Activated T-cell treated with anti-CD3 and anti-CD28 coated beads, Interleukin-2, amount 50 U/mL, for 1 hour (primary cell): ENCODE measurements at places on chromosomes 3 and 15.

DNA sequence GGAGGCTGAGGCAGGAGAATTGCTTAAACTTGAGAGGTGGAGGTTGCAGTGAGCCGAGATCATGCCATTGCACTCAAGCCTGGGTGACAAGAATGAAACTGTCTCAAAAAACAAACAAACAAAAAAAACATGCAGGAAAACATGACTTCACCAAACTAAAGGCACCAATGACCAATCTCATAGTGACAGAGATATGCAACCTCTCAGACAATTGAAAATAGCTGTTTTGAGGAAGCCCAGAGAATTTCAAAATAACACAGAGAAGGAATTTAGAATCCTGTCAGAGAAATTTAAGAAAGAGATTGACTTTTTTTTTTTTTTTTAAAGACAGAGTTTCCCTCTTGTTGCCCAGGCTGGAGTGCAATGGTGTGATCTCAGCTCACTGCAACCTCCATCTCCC is 26.1 kb downstream of the NCBP2 start:
- no peak for DNase-seq

GRCh38 chr3:113153499-113154107 is 57.8 kb upstream of the BOC start:
- no peak for DNase-seq

GRCh38 chr15:49814709-49815108 is 193.9 kb downstream of the DTWD1 start:
- DNase-seq, result no peak

GRCh38 chr15:77753281-77753873 is 120.7 kb upstream of the LINGO1 start:
- DNase-seq, result no peak

GRCh38 chr3:118991775-118992174 is 42.9 kb downstream of the IGSF11 start:
- no peak for DNase-seq

GRCh38 chr15:55031727-55032126 is 165.0 kb downstream of the RSL24D1 start:
- no peak for DNase-seq
